ENCODE measurements at places on chromosomes 7 and 10.

- DNase-seq: no peak
Measured at GRCh38 chr7:35549781-35550180, 145.2 kb downstream of the HERPUD2 start.

DNA sequence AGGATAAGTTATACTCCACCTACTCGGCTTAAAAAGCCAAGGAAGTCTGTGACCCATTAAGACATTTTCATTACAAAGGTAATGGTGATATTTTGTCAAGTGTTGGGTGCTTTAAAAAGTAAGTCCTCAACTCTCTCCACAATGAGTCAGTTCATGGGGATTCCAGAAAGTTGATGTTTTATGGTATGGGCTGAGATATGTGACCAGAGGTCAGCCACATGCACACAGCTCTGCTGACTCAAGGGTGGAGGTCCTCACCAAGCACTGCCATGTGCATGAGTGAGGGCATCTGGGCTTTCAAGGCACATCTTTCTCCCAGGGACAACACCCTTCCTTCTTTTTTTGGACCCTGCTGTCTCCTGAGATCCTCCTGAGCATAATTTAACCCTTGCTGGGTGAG lies 292.9 kb downstream of the PTEN start:
- DNase-seq: no peak

DNA sequence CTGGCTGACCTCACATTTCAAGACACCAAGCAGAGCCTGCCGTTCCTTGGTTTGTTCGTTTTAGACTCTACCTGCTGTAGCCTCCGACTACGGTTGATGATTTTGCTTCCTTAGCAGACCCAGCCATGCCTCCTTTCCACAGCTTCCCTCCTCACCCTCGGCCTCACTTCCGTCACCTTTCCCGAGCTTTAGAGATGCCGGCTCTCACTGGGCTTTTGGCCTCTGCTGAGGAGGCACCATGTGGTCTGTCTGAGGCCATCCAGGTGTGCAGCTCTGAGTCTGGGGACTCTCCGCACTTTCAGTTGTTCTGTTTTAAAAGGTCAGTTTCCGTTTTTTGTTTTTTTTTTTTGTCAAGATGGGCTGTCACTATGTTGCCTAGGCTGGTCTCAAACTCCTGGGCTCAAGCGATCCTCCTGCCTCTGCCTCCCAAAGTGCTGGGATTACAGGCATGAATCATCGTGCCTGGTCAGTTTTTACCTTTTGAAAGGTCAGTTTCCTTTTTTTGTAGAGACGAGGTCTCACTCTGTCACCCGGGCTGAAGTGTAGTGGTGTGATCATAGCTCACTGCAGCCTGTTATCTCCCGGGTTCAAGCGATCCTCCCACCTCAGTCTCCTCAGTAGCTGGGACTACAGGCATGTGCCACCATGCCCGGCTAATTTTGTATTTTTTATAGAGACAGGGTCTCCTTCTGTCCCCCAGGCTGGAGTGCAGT lies 11.7 kb downstream of the ORAI2 start:
- DNase-seq: no peak

DNA sequence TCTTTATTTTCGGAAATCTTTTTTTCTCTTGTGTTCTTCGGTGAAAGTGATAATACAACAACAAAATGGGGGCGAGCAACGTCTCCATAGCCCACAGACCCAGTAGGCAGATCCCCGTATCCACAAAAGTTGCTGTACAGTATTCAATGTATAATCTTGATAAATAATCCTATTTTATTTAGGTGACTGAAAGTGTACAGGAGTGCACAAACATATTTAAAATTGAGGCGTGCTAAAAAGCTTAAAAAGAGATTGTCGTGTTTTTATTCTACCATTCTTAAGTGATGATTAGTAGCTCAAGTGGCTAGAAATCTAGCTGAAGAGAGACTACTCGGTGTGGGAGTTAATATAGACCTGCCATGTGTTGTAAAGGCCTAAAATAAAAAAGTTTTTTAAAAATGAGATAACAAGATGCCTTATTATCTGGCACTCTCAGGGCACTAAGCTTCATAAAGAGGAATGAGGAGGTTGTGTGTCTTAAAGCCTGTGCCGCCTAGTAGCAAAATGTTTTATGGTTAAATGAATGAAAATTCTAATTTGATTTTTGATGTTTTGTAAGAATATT lies 1.6 kb downstream of the CAPZA2 start:
- no peak for DNase-seq

GRCh38 chr7:130959743-130960207 lies 225.8 kb upstream of the KLF14 start:
- DNase-seq: no peak

DNA sequence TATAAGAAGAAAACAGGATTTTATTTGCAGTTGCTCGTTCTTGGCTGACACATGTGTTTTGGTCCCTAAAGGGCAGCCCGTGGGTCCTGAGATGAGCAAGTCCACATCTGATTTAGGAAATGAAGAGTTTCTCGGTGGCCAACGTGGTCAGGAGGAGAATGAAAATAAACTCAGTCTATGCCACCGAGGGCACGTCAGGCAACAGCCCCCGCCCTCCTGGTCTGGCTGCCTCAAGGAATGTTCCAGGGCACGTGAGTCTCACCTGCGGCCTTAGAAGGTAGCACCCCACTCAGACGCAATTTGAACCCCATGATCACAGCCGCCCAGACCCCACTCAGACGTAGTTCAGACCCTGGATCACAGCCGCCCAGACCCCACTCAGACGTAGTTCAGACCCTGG lies 197.2 kb downstream of the ADARB2 start:
- no peak for DNase-seq

- no peak for DNase-seq
Measured at GRCh38 chr7:22591271-22591670, 91.3 kb upstream of the STEAP1B start.

GRCh38 chr7:100875356-100875751 lies 451 bp downstream of the SRRT start:
- peak; percentile 56 for DNase-seq

GRCh38 chr10:17001297-17001744 lies 128.3 kb downstream of the CUBN start:
- DNase-seq: no peak

GRCh38 chr10:133227256-133227655 lies 2.8 kb upstream of the UTF1 start:
- DNase-seq: no peak

GRCh38 chr10:118207470-118208007 lies 134.6 kb downstream of the FAM204A start:
- no peak for DNase-seq

- DNase-seq: no peak
Measured at GRCh38 chr7:155490697-155491628, 33.0 kb downstream of the EN2 start.

GRCh38 chr7:106757846-106758245 lies 96.9 kb upstream of the CCDC71L start:
- no peak for DNase-seq

DNA sequence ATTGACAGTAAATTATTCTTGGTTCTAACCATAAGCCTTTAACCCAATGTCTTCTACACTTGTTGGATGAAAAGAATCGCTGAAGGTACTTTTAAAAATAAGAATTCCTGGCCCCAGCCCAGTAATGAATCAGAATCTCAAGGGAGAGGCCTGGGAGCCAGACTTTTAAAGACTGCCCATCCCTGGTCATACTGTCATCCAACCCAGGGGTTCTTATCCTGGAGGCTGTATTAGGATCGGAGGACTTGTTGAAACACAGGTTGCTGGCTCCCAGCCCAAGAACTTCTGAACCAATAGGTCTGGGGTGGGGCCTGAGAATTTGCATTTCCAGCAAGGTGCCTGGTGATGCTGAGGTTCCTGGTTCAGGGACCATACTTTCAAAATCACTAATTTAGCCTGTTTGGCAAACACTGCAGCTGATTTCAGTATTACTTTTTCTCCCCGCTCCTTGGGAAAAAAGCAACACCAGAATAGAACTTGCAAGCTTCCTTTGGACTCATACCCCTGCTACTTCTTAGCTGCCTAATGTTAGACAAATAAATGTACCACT lies 79.5 kb upstream of the FAM133B start:
- no peak for DNase-seq

GRCh38 chr10:133354672-133355240 lies 3.1 kb downstream of the FUOM start:
- DNase-seq: no peak

- no peak for DNase-seq
Measured at GRCh38 chr7:108529341-108529740, 3.4 kb upstream of the PNPLA8 start.

- DNase-seq: no peak
Measured at GRCh38 chr10:77228559-77228958, 409.0 kb downstream of the KCNMA1 start.

GRCh38 chr10:22583683-22584082 lies 130.7 kb downstream of the PIP4K2A start:
- no peak for DNase-seq

DNA sequence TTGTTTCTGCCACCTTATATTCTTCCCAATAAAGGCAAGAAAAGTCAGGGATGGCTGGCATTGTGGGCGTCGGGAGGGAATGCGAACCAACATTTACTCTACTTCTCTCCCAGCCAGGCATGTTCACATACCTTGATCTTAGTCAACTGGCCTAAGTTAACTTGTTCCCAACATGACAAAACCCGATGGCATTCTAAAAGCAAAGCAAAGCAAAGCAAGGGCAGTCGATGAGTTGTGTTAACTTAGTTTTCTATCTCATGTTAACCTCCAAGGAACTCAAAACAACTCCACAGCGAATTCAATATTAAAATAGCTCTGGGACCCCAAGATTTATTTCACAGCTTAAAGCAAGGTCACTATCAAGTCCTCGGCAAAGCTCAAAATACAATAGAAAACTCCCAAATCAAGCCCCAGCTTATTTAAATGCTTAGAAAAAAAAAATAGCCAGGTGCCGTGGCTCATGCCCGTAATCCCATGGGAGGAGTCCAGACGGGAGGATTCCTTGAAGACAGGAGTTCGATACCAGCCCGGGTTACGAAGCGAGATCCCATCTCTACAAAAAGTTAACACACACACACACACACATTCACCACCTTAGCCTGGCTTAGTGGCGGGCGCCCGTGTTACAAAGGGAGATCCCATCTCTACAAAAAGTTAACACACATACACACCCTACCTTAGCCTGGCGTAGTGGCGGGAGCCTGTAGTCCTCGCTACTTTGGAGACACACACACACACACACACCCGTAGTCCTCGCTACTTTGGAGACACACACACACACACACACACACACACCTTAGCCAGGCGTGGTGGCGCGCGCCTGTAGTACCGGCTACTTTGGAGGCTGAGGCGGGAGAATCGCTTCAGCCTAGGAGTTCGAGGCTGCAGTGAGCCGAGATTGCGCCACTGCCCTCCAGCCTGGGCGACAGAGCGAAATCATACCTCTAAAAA lies 901 bp upstream of the CCNY start:
- DNase-seq: no peak

- DNase-seq: no peak
Measured at GRCh38 chr10:110218632-110219031, 11.2 kb downstream of the MXI1 start.

- DNase-seq: no peak
Measured at GRCh38 chr7:10780400-10780747, 193.3 kb upstream of the PHF14 start.

GRCh38 chr7:157267956-157268355 lies 68.8 kb upstream of the DNAJB6 start:
- DNase-seq: no peak

GRCh38 chr7:101436857-101437576 lies 74.3 kb downstream of the COL26A1 start:
- DNase-seq: peak; percentile 62

DNA sequence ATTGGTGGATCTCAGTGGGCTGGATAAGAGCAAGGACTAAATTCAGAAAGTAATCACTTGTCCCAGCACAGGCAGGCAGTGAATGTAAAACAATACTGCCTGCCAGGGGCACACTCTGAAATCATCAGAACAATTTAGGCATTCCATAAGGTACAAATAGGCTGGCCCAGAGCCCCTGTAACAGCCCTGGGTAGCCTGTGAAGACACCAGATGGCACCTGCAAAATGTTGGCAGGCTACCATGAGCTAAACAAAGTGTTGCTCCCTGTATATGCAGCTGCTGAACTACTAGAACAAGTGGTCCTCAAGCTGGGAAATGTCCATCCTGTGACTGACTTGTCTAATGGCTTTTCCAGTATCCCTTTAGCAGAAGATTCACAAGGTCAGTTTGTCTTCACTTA lies 3.0 kb upstream of the PRSS37 start:
- DNase-seq: no peak

- no peak for DNase-seq
Measured at GRCh38 chr7:137882261-137882668, 35.5 kb upstream of the DGKI start.

DNA sequence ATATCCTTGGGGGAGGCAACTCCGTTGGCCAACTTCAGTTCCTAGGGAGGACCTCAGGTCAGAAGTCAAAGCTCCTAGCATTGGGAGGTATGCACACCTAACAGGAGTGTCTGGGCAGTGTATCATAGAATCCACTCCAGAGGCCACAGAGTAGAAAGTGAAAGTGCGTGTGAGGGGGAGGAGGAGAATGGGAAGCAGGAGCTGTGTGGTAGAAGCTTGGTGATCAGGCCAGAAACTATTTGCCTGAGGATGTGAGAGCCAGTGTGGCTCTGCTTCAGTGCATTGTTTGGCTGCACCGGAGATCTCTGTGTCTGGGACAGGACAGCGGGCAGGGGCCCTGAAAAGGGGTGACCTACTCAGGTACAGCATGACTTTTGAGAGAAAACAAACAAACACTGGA lies 557.4 kb upstream of the VSTM2A start:
- no peak for DNase-seq

- no peak for DNase-seq
Measured at GRCh38 chr10:58225654-58226053, 42.0 kb downstream of the IPMK start.

DNA sequence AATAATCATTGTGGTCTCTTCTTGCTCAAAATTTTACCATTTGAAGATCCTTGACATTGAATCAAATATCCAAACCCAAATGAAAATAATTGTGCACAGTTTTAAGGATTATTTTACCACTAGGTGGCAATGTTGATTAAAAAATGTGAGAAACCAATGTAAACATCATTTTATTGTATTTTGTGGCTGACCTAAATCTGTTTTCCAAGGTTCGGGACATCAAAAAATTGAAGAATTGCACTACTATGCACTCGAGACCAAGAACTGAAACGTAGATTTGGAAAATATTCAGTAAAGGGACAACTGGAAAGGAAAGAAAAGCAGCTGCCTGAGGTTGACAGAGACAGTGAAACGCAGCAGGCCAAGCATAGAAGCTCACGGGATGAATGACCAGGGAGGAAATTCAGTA lies 259.3 kb downstream of the SNX13 start:
- no peak for DNase-seq

GRCh38 chr10:70455213-70455630 lies 13.7 kb upstream of the NODAL start:
- no peak for DNase-seq

- DNase-seq: peak; percentile 45
Measured at GRCh38 chr10:93579089-93579488, 12.6 kb downstream of the FFAR4 start.

GRCh38 chr10:70478191-70479164 lies at the start of gene PALD1:
PALD1 (plus strand) TSS chr10:70478767; CDS start chr10:70525952, 47,185 bp downstream.
- peak; percentile 20 for DNase-seq
